ENCODE measurements at places on chromosomes 7 and 10.

- no peak overlapping the region for H3K27ac ChIP-seq
- no peak for DNase-seq
- H3K4me3 ChIP-seq, result no peak overlapping the region
- peaks cover 2% of the 10 kb centered on the region for H3K4me1 ChIP-seq
- H3K36me3 ChIP-seq, result no peaks in the 10 kb centered on the region
These were observed 2.0 kb downstream of the FXYD4 start for GRCh38 chr10:43373461-43373860.

GRCh38 chr10:26358071-26358470, 80.1 kb upstream of the APBB1IP start:
- no peak for DNase-seq
- no peak overlapping the region for H3K27ac ChIP-seq
- H3K36me3 ChIP-seq, result no peaks in the 10 kb centered on the region
- H3K4me1 ChIP-seq, result no peaks in the 10 kb centered on the region

GRCh38 chr7:40147371-40148246, 12.8 kb downstream of the SUGCT start:
- no peak overlapping the region for H3K4me3 ChIP-seq
- no peaks in the 10 kb centered on the region for H3K4me1 ChIP-seq
- H3K27ac ChIP-seq, result no peak overlapping the region
- no peak for DNase-seq

DNA sequence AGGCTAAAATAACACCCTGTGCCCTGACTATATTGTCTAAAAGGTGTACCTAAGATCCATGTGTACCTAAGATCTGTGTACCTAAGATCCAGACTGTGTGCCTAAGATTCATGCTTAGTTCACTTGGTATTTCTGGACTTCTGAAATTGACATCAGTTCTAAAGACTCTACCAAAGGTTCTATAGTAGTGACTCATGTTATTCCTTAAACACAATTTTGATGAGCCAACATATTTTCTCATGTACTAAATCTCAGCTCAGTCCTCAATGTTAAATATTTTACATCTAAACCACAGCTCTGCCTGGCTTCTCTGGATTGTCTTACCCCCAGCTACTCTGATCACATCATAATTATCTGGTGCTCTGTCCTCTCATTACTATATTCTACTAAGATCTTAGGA, 802.3 kb upstream of the SORCS1 start:
- H3K4me3 ChIP-seq, result no peak overlapping the region
- H3K27me3 ChIP-seq, result no peaks in the 10 kb centered on the region
- no peak overlapping the region for H3K27ac ChIP-seq
- H3K4me1 ChIP-seq, result no peaks in the 10 kb centered on the region

GRCh38 chr10:92303096-92303495, 12.1 kb downstream of the MARCHF5 start:
- H3K4me1 ChIP-seq, result no peaks in the 10 kb centered on the region
- H3K27ac ChIP-seq, result no peak overlapping the region
- no peak for DNase-seq
- no peaks in the 10 kb centered on the region for H3K27me3 ChIP-seq
- no peaks in the 10 kb centered on the region for H3K36me3 ChIP-seq
- H3K4me3 ChIP-seq, result no peak overlapping the region
